ENCODE measurements at places on chromosomes 2 and 18.

DNA sequence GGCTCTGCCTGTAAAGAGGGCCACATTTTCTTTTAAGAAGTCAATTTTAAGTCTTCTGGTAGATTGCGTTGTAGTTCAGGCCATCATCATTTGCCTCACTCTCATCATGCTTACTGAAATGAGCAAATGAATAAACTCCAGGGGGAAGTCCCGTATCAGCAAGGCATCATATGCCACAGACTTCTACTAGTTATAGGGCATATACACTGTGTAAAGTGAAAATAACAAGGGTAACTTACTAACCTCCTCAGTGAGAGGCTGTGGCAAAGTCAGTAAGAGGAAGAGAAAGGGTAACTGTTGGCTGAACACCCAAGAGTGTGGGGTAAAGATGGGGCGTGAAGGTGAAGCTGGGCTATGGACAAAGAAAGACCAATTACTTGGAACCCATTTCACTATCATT lies 456.2 kb downstream of the SPAG16 start:
- DNase-seq = no peak

- DNase-seq = no peak
These were observed 186.6 kb downstream of the MTX2 start for GRCh38 chr2:176455816-176456291.

- no peak for DNase-seq
These were observed 80.3 kb upstream of the HAAO start for GRCh38 chr2:42872721-42873120.

DNA sequence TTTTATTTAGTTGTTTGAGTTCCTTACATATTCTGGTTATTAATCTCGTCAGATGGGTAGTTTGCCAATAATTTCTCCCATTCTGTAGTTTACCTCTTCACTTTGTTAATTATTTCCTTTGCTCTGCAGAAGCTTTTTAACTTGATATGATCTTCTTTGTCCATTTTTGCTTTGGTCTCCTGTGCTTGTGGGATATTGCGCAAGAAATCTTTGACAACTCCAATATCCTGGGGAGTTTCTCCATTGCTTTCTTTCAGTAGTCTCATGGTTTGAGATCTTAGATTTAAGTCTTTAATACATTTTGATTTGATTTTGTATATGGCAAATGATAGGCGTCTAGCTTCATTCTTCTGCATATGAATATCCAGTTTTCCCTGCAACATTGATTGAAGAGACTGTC lies 389.2 kb downstream of the LRP1B start:
- no peak for DNase-seq

- no peak for DNase-seq
These were observed 124.2 kb upstream of the CELF4 start for GRCh38 chr18:37689841-37690240.

- DNase-seq = no peak
These were observed 14.5 kb downstream of the CYB5A start for GRCh38 chr18:74277296-74277695.

GRCh38 chr2:239765911-239766310 lies 259.2 kb downstream of the NDUFA10 start:
- DNase-seq = no peak

GRCh38 chr2:230881840-230882239 lies 17.1 kb downstream of the ITM2C start:
- DNase-seq = no peak

GRCh38 chr2:75592888-75593287 lies 32.1 kb upstream of the EVA1A start:
- DNase-seq = no peak

- no peak for DNase-seq
These were observed 88.9 kb upstream of the RBBP8 start for GRCh38 chr18:22844190-22844589.

- peak; percentile 35 for DNase-seq
These were observed 21.6 kb upstream of the SPATA3 start for GRCh38 chr2:230974096-230974913.

DNA sequence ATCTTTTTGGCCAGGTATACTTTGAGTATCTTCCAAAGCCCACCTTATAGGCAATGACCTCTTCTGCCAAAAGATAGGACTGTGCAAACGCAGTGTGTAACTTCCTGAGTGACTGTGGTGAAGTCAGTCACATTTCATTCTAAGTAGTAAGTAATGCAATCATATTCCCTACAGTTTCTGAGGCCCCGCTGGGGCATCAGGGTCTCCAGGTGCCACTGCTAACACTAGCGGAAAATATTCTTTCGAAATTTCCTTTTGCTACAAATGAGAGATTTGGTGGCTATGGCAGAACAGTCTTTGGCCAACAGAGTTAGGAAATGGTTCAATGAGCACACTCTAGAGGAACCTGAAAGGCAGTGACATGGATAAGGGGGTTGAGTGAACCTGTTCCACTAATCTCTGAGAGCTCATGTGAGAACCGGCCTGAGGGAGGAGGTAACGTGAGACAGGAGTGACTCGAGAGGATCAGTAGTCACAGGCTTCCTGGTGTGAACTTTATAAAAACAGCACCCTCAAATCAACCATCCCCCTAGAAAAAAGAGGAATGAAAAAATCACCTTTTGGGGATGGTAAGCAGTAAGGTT lies 102.6 kb upstream of the LPIN2 start:
- DNase-seq = no peak

- no peak for DNase-seq
These were observed 92.5 kb upstream of the EML6 start for GRCh38 chr2:54630858-54631497.

DNA sequence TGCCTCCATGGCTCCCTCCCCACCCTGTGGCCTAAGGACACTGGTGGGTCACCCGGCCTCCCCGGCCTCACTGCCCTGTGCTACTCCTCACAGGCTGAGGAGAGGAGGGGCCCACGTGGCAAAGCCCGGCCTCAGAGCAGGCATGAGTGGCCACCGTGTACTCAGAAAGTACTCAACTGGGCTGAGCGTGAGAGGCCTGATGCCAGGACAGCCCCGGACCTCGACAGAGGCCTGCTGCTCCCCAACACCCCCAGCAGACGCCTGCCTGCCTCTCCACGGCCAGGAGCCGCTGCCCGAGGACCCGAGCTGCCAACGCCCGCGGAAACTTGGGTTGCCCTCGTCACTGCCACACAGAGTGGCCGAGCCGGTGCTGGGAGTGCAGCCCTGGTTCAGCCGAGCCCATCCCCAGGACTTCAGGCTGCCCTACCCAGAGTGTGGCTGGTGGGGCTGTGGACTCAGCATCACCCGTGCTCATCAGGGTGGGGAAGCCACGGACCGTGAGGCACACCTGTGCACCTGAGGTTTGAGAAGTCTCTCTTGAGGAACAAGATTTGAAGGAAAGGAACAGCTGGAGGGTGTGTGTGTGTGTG lies 59.3 kb downstream of the CENPO start:
- DNase-seq = no peak

DNA sequence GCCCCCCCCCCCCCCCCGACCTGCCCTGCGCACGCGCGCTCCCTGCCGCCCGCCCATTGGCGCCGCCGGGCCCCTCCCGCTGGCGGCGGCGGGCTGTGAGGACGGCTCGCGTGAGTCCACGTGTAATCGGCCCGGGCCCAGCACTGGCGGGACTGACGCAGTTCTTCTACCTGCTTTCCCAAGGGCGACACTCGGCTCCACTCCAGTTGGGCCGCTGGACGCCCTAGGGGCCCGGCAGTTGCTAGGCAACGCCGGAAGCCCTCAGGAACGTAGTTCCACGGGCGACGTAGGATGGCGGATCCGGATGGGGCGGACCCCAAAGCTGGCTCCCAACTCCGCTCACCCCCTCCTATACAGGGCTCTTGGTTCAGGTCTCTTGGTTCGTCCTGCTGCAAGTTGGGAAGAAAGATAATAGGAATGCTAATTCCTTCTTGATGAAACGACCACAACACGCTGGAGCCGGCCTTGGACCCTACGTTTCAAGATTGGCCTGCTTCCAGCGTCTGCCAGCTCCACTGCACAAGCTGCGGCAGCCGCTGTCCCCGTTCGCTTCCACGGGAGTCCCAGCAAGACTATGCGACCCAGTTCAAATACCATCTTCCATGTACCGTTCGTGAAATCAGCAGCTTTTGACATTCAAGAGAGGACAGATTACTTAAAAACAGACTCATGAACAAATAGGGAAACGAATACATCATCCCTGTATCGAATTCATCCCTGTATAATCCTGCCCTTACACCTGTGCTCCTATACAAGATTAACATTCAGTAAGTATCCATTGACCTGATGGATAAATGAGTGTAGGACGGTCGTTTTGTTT lies 415 bp upstream of the MCFD2 start:
- DNase-seq = peak; percentile 51

GRCh38 chr2:182666674-182667314 lies 49.3 kb upstream of the DNAJC10 start:
- no peak for DNase-seq
